ENCODE measurements at places on chromosomes 5 and 9.

DNA sequence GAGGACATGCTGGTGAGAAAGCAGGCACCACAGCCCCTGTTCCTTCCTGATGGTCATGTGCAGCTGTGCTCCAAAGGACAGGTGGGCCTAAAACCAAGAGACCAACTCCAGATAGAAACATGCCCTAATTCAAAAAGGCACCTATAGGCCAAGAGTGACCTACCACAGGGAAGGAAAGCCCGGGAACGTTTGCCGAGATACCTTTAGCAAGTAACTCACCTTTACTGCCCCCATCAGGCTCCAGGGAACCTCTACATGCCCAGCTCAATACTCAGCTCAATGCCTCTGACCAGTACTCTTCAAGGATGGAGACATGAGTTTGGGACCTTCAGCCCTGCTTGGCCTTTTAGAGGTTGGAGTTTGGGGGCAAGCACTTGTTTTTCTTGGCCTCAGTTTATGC is 172.8 kb upstream of the FSTL4 start:
- DNase-seq = no peak

- no peak for DNase-seq
Measured at GRCh38 chr5:143390941-143391340, 12.5 kb downstream of the NR3C1 start.

DNA sequence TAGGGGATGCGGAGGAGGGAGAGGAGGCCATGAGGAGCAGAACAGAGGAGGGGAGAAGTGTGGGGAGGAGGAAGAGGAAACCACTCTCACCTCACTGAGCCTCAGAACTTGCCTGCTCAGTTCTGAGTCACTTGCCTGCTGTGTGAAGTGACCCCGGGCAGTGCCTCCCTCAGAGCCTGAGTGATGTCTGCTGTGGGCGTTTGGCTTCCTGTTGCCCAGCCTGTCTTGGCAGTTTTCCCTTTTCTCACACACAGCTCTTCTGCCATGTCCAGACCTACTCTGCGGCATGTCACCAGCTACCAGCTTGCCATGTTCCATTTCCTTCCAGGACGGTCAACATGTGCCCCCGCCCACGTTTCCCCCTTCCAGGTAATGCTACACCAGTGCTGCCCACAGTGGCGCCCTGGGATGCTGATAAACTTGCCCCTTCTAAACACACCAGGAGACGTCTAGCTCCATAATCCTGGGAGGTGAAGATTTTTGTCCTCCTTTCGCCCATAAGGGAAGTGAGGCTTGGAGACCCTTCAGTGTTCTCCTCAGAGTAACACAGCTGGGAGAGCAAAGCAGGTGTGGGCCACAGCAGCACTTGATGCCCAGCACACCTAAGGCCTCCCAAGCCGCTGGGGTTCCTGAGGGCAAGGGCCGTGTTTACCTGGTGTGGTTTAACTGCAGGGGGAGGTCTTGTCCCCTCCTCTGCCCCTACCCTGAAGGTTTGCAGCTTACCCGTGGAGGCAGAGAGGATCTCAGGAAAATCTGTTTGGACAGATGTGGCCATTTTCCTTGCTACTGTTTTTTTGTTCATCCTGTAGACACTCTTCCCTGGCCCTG is 63.8 kb upstream of the RNF130 start:
- DNase-seq = no peak

GRCh38 chr5:171369056-171369455 is 18.6 kb upstream of the NPM1 start:
- DNase-seq = no peak
